CD4-positive, alpha-beta T cell treated with Interleukin-17A for 1 hour (primary cell): ENCODE measurements at places on chromosomes 6 and 20.
A peak's percentile ranks its signal among the peaks of the same experiment; 100 is the strongest.

DNA sequence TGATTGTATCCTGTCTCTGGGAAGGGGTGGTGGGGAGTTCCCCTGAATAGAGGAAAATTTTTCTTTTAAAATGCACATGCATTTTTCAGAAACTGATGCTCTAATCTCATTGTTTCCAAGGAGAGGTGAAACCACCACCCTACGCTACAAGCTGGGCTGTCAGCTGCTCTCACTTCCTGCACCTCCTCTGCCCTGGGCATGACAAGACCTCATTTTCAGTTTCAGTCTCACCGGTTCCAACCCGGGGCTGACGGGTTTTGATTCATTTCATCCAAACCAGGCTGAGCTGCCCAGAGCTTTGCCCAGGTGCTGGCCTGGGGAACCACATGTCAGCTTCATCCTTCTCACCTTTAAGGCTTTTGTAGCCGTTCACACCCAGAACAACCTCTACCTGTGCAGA, 99.7 kb downstream of the EYA2 start:
- DNase-seq: peak; percentile 47

DNA sequence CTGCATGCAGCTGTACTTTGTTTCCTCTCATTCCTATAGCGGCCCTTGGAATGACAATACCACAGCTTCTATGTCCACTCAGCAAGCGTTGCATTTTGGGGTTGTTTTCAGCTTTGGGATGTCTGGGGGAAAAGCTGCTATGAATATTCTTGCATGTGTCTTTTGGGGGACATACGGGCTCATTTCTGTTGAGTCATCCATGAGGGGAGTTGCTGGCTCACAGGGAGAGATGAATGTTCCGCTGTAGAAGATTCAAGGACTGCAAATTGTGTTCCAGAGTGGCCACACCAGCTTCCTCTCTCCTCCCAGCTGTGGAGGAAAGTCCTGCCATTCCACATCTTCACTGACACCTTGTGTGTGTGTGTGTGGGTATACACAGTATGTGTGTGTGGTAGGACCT, 43.3 kb downstream of the TGM2 start:
- no peak for DNase-seq

GRCh38 chr6:42410861-42411260, 40.9 kb downstream of the TRERF1 start:
- no peak for DNase-seq

GRCh38 chr6:33981861-33982260, 164.0 kb downstream of the GRM4 start:
- DNase-seq: no peak
